ENCODE measurements at places on chromosomes 11 and 22.
A peak's percentile ranks its signal among the peaks of the same experiment; 100 is the strongest.

GRCh38 chr11:112497826-112498225, 237.2 kb upstream of the PLET1 start:
- no peak for DNase-seq

- no peak for DNase-seq
Observed at GRCh38 chr22:45968003-45968650, 8.8 kb downstream of the WNT7B start.

GRCh38 chr11:69423611-69424385, 57.7 kb upstream of the LINC01488 start:
- DNase-seq, result no peak

- peak; percentile 80 for DNase-seq
Observed at GRCh38 chr22:18023509-18024275, 669 bp downstream of the MICAL3 start.

GRCh38 chr22:19181786-19182471, 3.4 kb upstream of the SLC25A1 start:
- no peak for DNase-seq

DNA sequence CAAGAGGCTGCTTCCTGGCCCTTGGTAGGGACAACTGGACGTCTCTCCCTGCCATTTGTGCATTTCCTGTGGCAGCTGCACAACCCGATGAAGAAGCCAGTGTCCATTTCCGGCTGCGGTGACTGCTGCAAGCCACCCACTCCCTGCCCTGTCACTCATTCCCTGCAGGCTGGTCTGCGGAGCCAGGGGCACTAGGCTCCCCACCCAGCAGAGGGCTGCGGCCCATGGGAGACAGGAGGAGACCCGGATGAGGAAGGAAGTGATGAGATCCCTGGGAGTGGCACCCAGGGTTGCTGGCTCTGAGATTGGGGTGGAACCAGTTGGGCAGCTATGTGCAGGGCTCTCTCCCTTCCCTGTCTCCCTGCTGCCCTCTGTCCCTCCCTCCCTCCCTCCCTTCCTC, 10.0 kb upstream of the MYRF start:
- no peak for DNase-seq
